ENCODE measurements at places on chromosomes 5 and 9.

- DNase-seq, result no peak
These were observed 100.0 kb downstream of the BASP1 start for GRCh38 chr5:17317473-17317872.

DNA sequence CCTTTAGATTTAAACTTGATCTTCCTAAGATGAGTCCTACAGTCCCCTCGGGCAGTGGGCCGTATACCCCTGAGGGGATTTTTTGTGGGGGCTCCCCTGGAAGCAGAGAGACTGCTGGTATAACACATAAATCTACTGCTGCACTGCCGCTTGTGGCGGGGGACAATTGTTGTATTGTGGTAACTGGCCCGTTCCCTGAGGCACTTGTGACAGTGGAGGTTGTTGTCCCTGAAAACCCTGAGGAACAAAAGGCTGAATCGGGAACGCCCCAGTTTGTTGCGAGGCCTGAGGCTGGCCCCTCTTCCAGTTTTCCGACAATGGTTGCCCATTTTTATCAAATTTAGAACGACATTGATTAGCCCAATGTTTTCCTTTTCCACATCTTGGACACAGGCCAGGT, 4.7 kb upstream of the TMEM141 start:
- no peak for DNase-seq

DNA sequence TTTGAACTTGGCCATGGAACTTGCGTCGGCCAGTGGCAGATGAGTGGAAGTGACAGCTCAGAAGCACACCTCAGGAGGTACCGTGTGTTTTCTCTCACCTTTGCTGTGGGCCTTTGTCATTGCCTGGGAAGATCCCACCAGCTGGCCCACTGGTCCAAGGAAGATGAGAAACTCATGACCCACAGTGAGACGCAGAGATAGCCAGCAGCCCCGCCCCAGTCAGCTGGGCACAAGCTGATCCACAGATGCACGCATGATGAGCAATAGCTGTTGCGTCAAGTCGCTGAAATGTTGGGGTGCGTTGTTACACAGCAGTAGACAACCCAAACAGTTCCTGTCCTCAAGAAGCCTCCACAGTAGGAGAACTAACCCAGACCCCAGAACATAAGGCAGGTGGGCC, 30.8 kb upstream of the UNC5A start:
- DNase-seq, result no peak

DNA sequence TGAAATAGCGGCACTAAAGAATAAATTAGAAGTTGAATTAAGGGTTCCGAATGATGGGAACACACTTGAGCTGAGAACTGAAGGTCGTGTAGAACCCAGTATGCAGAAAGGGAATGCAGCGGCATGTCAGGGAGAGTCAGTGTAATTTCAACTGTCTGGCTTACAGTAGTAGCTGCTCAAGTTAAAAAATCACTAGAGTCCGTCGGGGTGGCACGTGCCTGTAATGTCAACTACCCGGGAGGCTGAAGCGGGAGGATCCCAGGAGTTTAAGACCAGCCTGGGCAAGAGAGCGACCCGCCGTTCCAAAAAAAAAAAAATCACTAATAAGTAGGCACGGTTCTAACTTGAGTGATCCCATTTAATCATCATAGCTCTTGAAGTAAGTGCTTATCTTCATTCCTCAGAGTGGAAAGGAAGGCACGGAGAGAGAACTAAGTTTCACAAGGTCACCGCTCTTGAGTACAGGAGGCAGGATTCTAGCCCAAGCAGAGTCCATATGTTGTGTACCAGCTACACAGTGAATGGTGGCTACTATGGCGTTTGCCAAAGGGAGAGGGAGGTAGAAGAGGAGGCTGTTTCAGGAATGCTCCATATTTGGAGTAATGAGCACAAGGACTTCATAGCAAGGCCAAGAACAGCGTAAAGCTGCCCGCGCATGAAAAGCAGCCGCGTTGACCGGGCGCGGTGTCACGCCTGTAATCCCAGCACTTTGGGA, 831 bp downstream of the RMRP start:
- DNase-seq, result no peak

GRCh38 chr5:73273379-73274050, 100.5 kb downstream of the TMEM174 start:
- no peak for DNase-seq

DNA sequence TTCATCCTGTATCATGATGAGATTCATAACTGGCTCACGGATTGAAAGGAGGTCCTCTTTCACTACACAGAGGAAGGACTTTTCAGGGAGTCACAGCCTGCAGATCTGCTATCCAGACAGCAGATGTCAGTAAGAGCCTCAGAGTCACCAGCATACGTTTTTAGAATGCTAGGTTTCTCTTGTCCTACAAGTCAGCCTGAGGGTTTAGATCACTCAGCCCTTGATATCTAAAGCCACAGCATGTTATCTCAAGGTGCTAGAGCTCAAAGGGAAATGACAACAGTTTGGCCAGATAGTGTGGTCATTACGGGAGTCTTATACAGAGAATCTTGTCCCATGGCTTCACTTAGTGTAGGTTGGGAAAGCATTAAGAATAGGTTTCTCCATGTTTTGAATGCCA, 30.9 kb upstream of the SLC46A2 start:
- no peak for DNase-seq

DNA sequence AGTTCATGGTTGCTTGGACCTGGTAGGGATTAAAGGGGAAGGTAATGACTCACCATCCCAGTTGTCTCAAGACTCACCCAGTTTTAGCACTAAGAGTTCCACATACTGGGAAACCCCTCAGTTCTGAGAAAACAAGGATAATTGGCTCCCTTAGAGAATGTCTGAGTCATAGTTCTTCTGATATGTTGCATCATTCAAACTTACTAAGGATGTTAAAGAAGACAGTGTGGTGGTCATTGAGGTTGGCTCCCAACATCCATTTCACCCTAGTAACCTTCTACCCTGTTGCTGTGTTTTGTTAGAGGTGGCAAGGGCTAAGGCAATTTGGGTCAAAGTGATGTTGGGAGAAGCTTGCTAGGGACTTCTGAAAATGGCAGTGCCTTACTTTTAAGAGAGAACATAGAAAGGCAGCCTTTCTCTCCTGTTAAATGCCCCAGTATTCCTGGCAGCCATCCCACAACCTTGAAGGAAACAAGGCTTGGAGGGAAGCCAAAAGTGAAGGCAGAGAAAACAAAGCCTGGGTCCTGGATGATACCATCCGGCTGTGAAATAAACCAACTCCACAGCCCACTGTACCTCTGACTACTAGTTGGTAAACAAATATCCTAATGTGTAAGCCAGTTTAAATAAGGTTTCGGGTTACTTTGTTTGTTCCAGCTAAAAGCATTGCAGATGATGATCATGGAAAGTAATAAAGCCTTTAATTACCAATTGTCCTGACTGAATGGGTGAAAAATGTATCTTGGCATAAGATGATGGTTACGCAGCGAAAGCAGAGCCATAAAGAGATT, 80.4 kb upstream of the ADAMTSL1 start:
- no peak for DNase-seq

GRCh38 chr5:73135429-73136054, 15.2 kb downstream of the TMEM171 start:
- DNase-seq, result no peak

DNA sequence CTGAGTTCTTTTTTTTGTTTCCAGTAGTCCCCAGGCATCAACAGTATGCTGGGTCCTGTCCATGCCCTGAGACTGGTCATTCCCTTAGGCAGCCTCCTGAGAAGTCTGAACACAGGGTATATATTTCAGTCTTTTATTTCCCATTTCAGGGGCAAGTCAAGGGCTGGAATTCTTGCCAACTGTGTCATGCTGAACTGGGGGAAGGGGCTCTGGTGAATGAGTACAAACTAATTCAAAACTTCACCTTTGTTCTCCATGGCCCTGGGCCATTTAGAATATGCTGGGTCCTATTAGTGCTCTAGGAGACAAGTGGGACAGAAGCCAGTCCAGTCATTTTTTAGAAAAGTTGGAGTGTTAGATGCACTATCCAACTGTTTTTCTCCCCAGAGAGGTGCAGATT, 170.3 kb downstream of the TMC1 start:
- no peak for DNase-seq

DNA sequence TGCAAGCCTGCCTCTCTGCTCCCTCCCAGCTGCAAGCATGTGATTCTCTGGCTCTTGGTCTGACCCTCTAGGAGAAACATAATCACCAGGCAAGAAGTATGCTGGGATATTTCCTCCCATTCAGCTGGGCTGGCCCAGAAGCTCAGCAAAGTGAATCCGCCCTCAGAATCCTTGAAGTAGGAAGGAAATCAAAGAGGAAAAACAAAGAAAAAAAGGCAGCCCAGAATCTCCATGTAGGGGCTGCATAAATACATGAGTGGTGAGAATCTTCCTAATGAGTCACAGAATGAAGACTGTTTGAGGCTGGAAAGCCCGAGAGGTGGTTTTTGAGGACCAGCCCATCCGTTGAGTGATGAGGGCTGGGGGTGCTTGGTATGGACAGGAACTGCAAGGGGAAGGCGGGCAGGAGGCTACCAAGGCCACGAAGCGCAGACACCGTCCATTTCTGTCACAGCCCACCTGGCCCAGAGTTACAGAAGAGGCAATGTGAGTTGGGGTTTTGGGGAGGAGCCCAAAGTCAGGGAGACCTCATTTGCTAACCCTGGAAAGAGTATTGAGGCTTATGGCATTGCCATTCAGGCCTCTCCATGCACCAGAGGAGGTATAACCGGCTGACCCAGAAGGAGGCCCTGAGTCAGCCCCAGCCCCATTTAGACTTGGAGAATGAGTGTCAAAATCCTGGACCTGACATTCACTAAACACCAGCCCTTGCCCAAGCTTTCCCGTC, 33.4 kb upstream of the TGFBR1 start:
- DNase-seq, result no peak

DNA sequence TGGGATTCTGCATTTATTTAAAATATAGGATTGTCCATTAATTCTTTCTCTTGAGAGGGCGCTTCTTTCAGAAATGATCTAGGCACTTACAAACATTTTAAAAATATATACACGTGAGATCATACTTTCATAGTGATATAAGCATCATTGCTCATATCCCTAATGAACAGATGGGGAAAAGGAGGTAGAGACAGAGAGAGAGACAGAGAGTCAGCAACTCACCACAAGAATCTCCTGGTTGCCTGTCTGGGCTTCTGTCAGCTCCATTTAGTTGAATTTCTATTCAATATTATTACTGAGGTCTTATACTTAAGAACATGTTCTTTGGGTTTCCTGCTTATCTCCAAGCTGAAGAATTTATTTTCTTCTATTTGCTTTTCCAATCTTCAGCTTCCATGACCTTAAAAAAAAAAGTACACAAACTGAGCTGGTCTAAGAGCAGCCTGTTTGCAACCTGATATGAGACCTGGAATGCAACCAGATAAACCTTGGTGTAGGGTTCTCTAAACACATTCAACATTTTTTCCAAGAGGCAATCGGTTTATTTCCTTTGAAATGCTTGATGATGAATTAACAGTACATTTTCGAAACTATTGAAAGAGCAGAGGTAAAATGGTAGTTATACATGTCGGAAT, 51.6 kb upstream of the LIFR start:
- DNase-seq, result no peak

GRCh38 chr9:71719562-71719961, 48.8 kb downstream of the CEMIP2 start:
- no peak for DNase-seq

GRCh38 chr9:133653638-133654037, 17.5 kb downstream of the DBH start:
- DNase-seq, result no peak

DNA sequence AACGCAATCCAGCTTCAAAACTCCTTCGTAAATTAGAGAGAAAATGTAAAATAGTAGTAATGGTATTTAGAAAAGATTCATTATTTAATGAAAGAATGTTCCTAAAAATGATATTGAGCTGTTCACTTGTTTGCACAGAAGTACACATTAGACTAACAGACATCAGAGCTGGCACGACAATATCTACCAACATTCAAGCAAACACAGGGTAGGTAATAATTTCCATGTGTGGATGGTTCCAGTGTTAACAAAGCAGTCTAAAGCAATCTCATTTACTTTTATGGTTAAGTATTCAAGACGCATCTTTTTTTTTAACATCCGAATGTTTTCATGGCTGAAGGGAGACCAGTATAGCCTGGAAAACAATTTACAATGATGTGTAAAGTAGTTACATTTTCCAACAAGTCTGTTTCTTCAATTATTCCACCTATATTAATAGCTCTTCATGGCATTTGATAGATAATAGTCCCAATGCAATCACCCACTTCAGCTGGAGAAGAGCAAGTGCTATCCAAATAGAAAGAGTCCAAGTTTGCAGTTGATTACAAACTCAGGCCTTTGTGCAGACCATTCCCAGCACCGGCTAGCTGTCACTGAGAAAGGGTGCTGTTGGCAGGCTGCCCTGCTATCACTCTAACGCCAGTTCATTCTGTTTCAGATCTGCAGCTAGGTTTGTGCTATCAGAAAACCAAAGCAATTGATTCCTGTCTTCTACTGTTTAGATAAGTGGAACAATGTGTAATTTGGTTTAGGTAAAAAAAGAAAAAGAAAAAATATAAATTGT, 458.8 kb downstream of the DTWD2 start:
- no peak for DNase-seq

DNA sequence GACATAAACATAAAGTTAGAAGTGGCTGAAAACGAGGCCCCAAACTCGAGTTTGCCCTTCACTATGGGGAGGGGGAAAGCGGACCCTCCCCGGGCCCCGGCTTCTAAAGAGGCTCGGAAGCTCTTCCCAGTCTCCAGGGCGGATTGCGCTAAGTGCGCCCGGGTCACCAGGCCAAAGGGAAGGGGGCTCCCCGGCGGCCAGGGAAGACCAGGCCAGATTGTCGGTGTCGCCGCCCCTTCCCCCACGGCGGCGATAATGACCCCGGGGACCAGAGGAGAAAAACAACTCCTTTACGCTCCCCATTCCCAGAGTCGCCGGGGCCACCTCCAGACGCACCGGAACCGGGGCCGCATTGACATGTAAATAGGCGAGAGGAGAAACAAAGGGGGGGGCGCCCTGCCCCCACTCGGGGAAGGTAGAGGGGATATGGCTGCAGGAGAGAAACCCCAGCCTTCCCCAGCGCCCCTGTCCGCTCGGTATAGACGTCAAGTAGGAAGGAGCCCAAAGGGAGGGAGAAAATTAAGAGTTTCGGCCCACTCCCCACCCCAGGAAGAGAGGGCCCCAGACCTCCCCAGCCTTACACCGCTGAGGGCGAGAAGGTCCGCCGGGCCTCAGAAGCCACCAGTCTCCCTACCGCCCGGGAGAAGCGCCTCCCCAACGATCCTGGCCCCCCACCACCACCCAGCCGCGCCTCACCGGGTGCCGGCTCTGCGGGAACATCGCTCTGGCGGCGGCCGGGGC, 1.7 kb downstream of the TLE1 start:
- DNase-seq, result no peak

DNA sequence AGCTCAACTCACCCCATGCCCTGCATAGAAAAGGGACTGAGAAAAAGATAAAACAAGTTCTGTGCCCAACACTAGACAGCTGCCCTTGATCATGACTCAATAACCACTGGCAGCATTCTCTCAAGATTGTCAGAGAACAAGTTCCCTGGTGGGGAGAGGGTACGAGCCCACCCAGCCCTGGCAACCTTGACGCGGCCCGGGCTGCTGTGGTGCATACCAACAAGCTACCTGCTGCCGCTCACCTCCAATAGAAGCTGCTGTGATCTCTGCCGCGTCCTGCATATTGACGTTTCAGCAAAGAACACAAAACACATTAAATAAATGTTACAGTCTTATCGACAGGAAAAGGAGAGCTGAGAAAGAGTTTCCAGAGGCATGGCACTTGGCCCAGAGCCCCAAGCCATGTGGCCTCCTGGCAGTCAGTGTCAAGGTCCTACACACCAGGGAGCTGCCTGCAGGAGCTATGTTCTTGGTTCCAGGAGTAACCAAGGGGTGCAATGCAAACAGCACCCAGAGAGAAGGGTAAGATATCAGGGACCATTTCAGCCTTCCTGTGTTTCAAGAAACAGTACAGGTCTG, 28.3 kb downstream of the WHRN start:
- no peak for DNase-seq
